ENCODE measurements at places on chromosomes 5 and 9.

DNA sequence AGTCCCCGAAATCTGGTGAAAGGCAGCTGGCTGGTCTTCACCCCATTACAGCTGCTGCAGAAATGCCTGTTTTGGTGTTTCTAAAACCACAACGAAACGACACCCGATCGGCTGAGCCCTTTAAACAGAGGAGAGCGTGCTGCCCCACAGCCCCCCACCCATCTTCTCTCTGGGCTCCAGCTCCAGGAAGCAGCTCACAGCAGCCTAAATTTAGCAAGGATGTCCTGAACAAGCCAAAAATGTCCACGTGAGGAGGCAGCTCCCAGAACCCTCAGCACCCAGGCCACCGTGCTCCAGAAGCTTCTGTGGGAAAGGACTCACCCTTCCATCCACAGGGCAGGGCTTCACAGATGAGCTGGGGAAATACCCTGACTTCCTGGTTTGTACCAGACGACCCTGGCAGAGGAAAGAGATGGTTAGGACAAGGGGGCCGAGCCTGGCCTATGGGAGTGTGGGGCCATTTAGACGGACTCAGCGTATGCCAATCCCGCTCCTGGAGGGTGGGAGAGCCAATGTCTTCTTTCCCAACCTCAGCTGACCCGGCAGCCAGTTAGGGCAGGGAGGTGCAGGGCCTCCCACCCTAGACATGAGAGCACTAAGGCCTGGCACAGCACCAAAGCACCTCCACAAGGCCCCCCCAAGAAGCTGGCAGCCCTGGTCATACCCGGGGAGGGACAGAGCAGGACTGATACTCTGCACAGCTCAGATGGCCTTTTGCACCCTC, 39.1 kb upstream of the SARDH start:
- DNase-seq, result no peak

DNA sequence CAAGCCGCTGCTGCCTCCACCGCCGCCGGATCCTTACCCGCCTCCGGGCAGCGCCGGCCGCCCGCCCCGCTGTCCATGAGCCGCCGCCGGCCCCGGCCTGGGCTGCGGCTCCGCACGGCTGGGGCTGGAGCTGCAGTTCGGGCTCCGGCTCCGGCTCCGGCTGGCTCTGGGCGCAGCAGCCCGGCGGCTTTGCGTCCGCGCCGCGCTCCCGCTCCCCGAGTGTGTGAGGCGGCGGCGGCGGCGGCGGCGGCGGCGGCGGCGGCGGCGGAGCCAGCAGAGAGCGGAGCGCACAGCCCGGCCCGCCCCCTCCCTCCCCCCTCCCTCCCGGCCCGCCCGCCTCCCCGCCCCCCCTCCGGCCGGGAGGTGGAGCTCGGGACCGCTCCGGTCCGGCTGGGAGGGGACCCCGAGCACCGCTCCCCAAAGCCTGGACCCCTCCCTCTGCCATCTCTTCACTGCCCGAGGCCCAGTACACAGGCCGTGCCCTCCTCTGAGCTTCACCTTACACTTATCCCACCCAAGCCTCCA, at the start of gene PCDH1:
Gene PCDH1, minus strand, starts transcription at position 225 of the 525 bp plus-strand sequence. Its CDS starts 148 bp downstream, at position 77.
- no peak for DNase-seq

- no peak for DNase-seq
These were observed 260.7 kb downstream of the CHSY3 start for GRCh38 chr5:130164966-130165365.

DNA sequence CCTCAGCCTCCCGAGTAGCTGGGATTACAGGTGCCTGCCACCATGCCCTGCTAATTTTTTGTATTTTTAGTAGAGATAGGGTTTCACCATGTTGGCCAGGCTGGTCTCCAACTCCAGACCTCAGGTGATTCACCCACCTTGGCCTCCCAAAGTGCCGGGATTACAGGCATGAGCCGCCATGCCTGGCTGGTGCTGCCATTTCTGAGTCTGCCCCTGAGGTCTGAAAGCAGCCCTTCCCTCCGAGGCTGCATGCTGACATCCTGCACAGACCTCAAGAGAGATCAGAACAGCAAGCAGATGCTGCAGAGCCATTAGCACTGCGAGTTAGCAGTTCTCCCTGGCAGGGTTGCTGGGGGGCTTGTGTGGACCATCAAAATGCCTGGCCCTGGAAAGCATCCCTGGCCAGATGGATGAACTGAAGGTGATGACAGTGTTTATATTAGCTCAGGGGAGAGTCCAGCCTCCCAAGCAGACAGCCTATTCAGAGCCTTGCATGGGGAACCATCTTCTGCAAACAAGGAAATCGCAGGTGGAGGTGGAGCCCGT, 176.5 kb upstream of the PANK3 start:
- DNase-seq, result no peak

DNA sequence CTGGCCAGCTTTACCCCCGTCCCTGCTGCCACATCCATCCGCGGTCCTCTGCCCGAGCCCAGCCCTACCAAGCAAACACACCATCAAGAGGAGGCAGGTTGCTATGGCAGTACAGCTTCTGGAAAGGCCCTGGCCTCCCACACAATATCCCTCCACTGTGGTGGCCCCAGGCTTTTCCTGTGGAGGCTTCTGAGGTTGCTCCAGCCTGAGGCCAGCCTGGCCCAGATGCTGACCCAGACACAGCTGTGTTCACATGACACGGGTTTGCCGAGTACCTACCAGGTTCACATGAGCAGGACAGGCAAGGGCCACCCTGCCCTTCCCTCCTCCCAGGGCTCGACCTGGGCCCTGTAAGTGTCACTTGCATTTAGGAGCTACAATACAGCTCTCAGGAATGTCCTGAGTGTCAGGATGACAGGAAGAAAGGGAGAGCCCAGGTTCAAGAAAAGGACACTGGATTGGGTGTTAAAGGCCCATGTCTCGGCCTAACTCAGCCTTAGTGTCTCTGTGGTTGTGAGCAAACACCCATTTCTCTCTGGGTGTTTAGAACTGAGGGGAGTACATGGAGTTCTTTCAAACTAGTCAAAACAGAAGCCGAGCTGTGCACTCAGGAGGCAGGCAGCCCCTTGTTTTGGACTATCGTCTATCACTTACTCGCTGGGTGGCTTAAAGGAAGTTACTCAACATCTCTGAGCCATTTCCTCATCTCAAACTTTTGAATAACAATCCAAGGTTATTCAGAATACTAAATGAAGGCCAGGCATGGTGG, 40.2 kb downstream of the NAIF1 start:
- DNase-seq, result peak; percentile 32

GRCh38 chr9:124220946-124221451, 36.8 kb upstream of the NEK6 start:
- no peak for DNase-seq

DNA sequence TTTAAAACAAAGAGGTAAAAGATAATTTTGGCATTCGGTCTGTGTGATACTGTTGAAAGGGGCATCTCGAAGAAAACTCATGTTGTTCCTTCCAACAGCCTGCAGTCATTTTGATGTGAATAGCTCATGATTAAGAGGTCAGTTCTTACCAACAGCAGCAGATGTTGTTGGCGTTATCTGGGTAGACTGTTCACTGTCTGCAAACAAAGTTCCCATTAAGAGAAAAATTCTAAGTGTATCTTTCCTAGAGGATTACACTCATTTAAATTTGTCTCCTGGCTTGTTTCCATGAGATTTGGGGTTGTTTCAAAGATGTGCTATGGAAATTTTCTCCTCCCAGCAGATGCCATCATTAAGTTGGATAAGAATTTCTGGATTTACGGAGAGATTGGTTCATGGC, 138.2 kb upstream of the RORB start:
- no peak for DNase-seq

- no peak for DNase-seq
These were observed 118.6 kb downstream of the KDM4C start for GRCh38 chr9:6876195-6876894.

DNA sequence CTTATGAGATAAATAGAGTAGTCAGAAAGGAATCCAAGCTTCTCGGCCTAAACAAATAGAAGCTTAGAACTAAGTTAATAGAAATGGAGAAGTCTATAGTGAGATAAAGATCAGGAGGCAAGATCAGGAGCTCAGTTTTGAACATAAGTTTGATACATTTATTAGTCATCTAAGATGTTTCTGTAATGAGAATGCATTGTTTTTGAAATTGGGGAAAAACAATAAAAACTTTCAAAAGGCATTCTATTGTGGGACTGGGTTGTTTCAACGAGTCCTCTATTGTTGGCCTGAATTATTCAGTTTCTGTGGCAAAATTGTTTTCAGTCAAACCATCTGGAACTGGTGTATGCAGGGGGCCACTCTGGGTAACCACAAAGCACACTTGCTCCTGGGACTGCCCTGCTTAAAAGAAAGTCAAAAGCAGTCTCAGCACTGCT, 181.0 kb upstream of the CLINT1 start:
- no peak for DNase-seq

DNA sequence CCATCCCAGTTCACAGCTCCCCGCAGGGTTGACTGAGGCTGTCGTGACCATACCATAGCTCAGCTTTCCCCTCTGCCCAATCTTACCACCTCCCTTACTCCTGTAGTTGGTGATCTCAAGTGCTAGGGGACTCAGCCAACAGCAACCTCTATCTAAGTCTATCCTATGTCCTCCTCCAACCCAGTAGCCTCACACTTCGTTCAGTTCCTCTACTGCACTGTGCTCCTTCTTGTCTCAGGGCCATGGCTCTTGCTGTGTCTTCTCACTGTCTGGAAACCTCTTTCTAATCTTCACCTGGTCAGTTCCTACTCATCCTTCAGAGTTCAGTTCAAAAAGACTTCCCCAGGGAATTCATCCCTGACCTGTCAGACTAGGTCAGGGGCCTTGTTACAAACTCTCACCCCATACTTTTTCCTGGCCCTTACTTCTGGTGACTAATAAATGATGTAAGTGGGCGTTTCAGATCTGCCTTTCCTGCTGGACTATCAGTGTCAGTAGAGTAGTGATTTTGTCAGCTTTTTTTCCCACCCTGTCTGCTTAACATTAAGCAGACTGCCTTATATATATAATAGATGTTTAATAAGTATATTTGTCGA, 53.6 kb upstream of the NR3C1 start:
- no peak for DNase-seq

- no peak for DNase-seq
These were observed 10.5 kb downstream of the PIK3R1 start for GRCh38 chr5:68225911-68226545.

DNA sequence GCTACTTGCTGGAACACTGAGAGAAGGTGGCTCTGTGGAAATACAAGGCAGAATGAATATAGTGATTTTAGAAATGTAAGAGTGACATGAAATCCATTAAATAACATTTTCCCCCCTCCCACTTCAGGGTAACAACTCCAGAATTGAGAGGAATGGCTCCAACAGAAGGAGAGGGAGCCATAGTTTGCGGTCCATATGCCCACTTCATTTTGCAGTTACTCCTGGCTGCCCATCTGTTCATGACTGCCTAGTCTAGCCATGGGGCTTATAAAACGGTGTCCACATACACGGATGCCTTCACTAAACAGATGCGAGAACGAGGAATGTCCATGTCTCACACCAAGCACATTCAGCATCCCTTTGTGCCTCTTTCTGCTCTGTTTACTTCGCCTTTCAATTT, 186.7 kb downstream of the TMEM38B start:
- DNase-seq, result no peak

GRCh38 chr9:104092192-104092591, 1.9 kb upstream of the SMC2 start:
- no peak for DNase-seq

DNA sequence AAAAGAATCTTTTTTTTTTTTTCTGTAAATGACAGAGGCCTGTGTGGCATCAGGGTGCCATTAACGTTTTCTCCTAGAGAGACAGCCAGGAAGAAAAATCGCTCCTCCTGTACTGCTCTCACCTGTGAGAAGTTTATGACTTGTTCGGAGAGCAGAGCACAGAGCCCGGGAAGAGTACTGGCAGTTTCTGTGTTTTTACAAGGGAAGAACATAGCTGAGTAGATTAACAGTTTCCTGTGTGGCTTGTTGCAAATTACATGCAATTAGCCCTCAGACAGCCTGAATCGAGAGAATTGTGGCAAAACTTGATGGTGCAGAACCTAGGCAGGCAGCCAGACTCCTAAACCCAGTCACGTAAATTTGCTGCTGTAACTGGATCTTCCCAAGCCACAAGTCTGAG, 32.1 kb downstream of the PRKACG start:
- DNase-seq, result no peak

GRCh38 chr5:176837707-176838115, 27.4 kb downstream of the UNC5A start:
- DNase-seq, result peak; percentile 17

GRCh38 chr5:143921525-143922311, 109.8 kb downstream of the HMHB1 start:
- no peak for DNase-seq

GRCh38 chr9:15150939-15151338, 156.1 kb downstream of the TTC39B start:
- no peak for DNase-seq

GRCh38 chr5:54902791-54903473, 82.5 kb downstream of the ESM1 start:
- DNase-seq, result no peak

GRCh38 chr5:153798830-153799229, 239.9 kb downstream of the FAM114A2 start:
- DNase-seq, result no peak

DNA sequence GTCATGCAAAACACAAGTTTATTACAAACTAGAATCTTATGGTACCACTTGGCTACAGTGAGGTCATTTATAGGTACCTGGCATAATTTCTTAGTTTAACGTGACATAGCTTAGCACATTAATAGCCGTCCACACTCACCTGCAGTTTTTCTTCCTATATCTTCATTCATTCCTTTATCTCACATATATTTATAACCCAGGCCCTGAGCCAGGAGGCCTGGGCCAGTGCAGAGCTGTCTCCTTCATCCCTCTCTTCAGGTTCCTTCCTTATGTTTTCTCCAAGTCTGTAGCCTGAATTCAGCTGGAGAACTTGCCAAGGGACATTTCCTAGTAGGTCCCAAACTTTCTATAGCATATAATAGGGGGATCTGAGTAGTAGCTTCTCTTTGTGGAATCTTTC, 367.9 kb upstream of the SGCD start:
- DNase-seq, result no peak

GRCh38 chr9:5566054-5566618, 55.8 kb downstream of the PDCD1LG2 start:
- DNase-seq, result no peak

GRCh38 chr9:114153761-114154599, 1.4 kb upstream of the COL27A1 start:
- DNase-seq, result no peak

GRCh38 chr5:141969783-141970771, 1.2 kb downstream of the RNF14 start:
- no peak for DNase-seq

GRCh38 chr5:6574111-6574510, 58.7 kb downstream of the NSUN2 start:
- no peak for DNase-seq

- DNase-seq, result no peak
These were observed 16.3 kb upstream of the RAD23B start for GRCh38 chr9:107266624-107267368.

- DNase-seq, result no peak
These were observed 11.5 kb upstream of the C5orf58 start for GRCh38 chr5:170221327-170221741.

All from T-helper 22 cell (primary cell).